ENCODE measurements at places on chromosomes 4 and X.

GRCh38 chr4:55635741-55636655, at the start of gene NMU:
TSS of gene NMU (minus strand) at chr4:55636298. CDS start at chr4:55636192, 106 bp downstream.
- DNase-seq = peak; percentile 30

DNA sequence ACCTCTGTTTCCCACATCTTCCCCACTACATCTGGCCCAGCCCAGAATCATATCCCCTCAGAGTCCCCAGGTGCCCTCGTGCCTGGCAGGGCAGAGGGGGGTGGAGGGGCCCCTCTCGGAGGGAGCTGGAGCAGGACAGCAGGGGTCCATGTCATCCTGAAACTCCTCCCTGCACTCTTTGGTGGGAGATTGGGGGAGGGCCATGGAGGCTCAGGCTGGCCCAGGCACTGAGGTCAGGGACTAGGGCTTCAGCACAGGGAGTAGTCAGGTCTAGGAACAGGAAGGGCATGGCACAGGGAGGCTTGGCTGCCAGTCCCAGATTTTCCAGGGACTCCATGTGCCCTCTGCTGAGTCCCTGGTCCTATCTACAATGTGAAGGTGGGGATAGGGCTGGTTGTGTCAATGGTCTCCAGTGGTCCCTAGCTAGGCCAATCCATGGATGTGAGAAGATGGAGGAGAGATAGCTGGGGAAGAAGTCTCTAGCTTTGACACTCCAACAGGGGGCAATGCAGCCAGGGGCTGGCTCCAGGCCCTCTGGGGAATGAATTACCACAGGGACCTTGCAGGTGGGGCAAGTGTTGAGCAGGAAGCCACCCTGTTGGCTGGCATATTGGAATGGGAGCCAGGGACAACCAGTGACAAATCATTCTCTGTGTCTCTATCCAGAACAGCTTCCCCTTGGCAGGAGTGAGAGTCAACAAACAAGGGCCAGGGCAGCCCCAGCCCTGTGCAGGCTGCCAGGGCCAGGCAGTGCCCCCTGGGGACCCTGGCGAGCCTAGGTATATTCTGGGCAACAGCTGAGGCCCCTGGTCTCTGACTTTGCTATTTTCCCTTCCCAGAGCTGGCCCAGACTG, 154.4 kb downstream of the EFNB1 start:
- no peak for DNase-seq

GRCh38 chr4:52977252-52977651, 115.1 kb downstream of the RASL11B start:
- no peak for DNase-seq

DNA sequence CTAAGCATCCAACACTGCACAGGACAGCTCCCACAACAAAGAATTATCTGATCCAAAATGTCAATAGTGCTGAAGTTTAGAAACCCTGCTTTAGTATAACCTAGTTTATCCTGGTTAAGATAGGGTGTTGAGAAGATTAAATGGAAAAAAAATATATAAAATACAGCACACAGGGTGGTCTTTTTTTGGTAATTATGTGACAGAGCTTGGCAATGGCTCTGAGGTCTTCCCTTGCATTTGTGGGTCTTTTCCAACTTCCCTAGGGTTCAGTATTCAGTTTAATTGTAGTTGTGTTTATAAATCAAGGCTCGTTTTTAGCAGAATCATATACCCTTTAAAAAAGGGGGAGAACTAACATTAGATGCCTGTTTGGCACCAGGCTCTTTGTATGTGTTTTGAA, 36.6 kb downstream of the REPS2 start:
- no peak for DNase-seq

DNA sequence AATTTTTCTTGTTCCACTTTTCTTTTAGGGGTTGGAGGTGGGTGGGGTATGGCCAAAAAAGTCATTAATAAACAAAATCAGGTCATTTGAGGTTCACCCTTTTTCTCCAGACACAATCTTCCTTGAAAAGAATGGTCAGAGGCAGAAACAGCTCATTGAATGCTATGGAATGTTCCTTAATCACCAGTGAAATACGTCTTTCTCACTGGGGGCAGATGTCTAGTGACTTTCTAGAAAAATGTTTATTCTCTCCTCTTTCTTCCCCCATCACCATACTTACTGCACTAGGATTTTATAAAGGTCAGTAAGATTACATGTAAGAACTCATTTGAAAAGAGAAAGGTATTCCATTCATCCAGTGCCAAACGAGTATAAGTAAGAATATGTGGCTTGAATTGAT, 44.5 kb downstream of the MGST2 start:
- no peak for DNase-seq

- DNase-seq = no peak
Measured at GRCh38 chr4:858831-859451, 33.0 kb upstream of the CPLX1 start.

GRCh38 chr4:3721627-3722026, 44.6 kb upstream of the ADRA2C start:
- no peak for DNase-seq

DNA sequence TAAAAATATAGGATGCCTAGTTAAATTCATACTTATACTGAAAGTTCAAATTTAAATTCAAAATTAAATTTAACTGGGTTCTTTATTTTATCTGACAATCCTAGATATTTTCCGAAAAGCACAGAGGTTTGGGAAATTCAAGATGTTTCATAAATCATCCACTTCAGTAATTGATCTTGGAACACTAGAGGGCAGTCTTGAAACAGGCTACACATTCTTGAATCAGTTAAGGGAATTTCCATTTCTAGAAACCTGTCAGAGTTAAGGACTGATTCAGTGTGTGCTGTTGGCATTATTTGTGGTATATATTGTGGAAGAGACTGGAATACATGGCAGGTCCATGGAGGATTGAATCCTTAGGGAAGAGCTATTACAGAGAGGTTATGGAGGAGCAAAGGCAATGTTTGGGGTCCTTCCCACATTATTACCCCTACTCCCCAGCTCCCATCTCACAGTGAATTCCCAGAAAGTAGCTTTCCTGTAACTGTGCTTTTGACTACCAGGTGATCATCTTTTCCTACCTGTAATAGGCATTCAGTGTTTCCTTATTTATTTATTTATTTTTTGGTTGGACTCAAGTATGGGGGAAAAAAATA, 92.9 kb downstream of the EGF start:
- DNase-seq = peak; percentile 81

DNA sequence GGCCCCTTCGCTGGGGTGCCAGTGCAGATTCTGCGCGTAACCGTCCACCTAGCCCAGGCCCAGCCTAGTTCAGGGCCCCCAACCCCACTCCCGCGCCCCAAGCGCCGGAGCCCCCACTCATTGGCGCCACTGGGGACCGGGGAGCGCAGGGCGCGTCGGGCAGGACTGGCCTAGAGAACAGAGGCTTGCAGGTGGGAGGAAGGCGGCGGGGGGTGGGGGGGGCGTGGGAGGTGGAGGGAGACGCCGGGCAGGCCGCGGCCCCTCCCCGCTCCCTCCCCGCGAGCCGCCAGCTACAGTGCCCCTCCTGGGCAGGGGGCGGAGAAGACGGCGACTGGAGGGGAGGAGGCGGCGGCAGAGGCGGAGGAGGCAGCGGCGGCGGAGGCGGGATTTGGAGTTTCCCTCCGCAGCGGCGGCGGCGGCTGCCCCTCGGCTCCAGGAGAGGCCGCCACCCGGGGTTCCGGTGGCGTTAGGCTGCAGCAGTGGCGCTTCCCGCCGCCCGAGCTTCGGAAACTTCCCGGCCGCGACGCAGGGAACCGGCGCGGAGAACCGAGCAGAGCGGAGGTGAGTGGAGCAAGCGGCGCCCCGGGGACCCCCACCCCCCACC, 4.8 kb upstream of the DUSP9 start:
- DNase-seq = no peak

- DNase-seq = peak; percentile 55
Measured at GRCh38 chr4:88033309-88033708, 25.9 kb downstream of the PKD2 start.

DNA sequence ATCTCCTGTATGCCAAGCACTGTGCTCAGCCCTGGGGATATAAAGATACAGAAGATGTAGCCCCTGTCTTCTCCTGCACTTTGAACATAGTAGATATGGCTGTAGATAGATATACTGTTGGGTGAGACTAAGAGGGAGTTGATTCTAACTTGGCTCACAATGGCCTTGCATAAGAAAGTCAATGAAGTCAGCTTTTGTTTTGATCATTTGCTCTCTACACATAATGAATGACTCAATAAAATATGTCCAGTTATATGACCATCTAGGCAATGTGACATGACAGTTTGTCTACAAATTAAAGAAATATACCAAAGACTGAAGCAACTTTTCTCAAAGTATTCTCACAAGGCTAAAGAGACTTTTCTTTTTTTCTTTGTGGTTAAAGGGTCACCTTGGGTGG, 147.6 kb upstream of the DIPK2B start:
- DNase-seq = no peak

- DNase-seq = no peak
Measured at GRCh38 chr4:78735697-78736096, 40.5 kb upstream of the BMP2K start.

DNA sequence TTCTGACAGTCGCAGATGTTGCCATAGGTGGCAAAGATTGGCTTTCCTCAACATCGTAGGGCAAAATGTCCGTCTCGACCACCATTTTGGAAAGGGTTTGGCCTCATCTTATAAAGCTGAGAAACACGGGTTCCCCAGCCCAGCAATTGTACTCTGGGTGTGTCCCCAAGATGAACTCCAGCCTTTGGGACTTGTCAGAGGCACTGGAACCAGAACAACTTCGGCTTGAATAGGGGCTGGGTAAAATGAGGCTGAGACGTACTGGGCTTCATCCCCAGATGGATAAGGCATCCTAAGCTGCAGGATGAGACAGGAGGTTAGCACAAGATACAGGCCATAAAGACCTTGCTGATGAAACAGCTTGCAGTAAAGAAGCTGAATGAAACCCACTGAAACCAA, 151.9 kb downstream of the CRLF2 start:
- no peak for DNase-seq

DNA sequence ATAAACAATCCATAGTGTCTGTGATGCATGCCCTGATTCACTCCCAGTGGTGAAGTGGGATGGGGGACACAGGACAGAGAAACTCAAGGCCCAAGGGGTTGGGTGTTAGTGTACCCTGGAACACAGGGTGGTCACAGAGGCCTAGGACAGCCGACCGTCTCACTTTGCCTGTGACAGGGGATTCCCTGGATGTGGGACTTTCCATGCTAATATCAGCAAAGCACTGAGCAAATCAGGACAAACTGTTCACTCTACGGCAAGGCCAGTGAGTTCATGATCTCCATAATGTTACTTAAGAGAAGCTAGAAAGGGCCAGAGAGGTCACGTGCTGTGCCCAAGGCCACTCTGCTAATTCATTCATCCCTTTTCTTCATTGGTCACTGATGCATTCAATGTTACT, 158.7 kb upstream of the RBPJ start:
- DNase-seq = no peak

DNA sequence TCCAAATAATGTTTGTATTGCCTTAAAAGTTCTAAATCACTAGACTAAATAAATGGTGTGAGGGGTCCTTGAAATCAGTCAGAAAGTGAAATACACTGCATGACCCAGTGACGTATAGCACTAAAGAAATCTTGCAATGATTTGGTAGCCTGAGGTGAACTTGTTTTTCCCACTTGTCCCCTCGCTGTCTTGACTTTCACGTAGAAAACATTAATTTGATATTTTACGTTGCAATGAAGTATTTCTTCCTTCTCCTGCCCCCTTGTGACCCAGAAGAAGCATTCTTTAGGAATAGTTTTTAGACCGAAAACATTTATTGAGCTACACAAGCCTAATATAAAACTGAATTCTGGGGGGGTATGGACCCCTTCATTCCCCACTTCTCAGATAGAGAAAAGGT, 3.7 kb downstream of the KLB start:
- DNase-seq = no peak

DNA sequence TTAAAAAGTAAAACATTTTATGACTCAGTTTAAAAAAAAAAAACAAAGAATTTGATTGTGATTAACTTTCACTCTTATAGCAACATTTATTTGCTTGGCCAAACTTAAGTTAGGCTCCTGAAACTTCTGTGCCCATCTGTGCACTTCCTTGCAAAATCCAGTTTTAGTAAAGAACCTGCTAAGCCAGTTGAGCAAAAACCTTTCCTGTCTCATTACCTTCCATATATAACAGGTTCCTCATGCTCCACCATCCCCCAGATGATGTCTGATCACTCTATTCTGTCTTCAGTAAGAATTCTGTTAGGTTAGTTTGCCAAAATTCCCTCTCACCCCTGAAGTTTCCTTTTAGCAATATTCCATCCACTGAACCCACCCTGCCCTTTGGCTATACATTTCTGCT, 1200.5 kb downstream of the C4orf33 start:
- no peak for DNase-seq

DNA sequence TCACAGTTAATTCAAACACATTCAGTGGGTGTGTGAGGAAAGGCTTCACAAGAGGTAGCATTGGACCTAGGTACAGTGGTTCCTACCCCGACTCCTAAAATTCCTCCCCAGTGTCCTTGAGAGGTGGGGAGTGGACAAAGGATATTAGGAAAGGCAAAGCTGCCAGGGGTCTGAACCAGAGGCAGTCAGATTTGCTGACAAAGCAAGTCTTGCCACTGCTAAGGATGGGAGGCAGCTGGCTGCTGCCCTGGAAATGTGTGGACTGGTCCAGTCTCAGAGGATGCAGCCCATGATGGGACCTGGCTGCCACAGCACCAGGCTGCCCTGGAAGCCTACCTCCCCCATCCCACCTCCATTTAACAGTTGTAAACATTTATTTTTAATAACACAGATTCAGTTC, 4.1 kb upstream of the PHF8 start:
- no peak for DNase-seq

DNA sequence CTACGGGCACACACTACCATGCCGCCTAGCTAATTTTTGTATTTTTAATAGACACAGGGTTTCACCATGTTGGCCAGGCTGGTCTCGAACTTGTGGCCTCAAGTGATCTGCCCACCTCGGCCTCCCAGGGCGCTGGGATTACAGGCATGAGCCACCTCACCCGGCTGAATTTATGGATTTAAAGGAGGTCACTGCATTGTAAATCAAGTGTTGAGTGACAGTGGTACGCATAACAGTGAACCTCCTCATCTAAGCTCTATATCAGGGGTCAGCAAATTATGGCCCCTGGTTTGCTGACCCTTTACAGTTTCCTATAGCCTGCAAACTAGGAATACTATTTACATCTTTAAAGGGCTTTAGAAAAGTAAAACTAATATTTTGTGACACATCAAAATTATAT, 2.6 kb upstream of the UXT start:
- DNase-seq = no peak

GRCh38 chrX:38236901-38237615, 16.4 kb upstream of the SRPX start:
- DNase-seq = no peak

DNA sequence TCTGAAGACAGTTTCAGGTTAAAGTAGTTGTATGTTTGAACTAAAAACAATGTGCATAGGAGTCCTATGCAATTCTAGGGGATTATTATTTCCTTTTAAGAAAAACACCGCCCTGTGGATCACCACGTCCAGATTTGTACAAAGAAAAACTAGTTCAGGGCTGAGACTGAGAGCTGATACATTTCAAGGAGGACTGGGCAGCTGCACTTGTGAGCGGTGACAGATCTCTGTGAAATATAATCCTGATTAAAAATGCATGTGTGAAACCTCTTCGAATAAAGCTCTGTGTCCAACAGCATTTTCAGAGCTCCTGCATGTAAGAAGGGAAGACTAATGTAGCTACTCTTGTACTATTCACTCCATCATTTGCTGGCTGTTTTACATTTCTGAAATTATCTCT, 365.8 kb upstream of the PITX2 start:
- no peak for DNase-seq

- DNase-seq = no peak
Measured at GRCh38 chr4:74598611-74599325, 153.8 kb downstream of the AREG start.

Data from left kidney (tissue), 8 donors.